T-helper 2 cell (primary cell): ENCODE measurements at places on chromosomes 5 and 9.

GRCh38 chr9:23821375-23822181, 4.5 kb downstream of the ELAVL2 start:
- no peak for DNase-seq

GRCh38 chr5:128407944-128408343, 130.1 kb downstream of the FBN2 start:
- DNase-seq, result no peak

DNA sequence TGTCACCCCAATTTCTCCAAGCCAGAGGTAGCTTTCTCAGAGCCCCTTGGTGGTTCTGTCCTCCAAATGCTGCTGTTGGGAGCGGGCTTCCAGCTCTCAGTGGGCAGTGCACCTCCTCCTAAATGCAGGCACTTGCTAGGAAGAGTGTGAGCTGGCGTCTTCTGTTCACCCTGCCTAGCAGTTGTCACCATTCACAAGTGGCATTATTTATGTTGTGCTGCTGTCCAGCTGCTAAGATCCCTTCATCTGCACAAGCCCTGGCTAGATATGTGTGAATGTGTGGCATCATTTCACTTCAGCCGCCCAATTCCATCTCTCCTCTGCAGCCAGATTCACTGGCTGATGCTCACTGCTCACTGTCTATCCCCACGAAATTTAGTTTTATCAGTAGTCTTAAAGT, 43.7 kb downstream of the SLC36A1 start:
- DNase-seq, result no peak

GRCh38 chr9:129768486-129768885, 15.6 kb upstream of the PTGES start:
- no peak for DNase-seq

GRCh38 chr9:134192951-134193731, 28.8 kb upstream of the RNU6ATAC start:
- no peak for DNase-seq

DNA sequence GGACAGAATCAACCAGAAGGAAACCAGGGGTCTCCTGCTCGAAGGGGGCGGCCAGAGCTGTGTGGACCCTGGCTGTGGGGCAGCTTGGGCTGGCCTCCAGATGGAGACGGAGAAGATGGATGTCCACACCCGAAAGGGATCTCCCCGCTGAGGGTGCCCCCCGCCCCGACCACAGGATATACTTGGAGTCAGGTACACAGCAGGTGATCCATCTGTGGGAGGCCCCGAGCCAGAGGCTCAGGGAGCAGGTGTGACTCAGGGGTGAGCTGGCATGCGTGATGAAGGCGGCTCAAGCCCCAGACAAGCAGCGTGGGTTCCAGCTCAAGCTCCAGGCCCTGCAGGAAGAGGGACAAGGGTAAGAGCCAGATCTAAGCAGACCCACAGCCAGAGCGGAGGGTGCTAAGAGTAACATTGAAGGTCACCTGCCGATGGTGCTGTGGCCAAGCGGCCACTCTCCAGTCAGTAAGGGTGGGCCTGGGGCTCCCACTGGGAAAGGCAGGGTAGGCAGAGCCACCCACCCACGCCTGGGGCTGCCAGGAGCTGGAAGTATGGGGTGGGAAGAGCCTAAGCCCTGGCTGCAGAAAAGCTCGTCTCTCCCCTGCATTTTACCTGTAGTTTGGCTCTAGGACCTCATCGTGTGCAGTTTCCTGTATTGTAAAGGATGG, 30.6 kb upstream of the MVB12B start:
- DNase-seq, result no peak

DNA sequence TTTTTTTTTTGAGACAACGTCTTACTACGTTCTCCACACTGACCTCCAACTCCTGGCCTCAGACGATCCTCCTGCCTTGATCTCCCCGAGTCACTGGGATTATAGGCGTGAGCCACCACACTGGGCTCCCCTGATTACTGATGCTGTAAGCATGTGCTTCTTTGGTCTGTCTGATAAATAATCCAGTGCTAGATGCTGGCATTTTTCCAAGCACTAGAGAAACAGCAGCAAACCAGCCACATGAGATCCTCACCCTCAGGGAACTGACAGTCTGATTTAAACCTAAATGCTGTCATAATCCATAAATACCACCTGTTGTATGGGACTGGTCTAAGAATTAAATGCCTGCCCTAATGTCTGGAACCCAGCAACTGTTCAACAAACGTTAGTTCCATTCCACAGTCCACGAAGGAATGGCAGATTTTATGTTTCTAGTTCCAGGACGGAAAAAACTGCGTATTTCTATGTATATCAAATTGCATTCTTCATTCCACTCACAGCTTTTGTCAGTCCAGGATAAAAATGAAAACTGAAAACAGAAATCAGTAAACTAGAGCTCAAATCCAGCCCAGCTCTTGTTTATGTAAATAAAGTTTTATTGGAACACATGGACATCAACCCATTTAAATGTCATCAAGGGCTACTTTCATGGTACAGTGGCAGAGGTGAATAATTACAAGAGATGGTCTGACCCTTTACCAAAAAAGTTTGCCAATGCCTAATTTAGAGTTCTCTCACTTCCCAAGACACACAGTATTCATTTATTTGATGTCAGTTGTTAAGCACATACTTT, 20.1 kb downstream of the SLC35D2 start:
- DNase-seq, result no peak

DNA sequence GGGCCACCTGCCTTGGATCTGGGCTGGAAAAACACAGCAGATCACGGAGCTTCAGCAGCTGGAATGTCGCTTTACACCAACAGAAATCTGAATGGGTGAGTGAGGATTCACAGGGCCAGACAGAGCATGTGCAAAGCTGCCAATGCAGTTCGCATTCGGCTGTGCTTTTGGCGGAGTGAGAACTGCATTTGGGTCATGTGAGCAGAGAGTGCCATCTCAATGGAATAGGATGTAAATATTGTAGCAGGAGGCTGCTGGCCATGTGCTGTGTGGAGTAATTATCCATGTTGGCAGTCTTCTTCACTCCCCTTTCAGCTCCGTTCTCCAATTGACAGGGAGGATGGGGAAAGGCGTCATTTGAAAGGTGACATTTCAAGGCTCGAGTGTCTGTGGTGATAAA, at the start of gene ANKRD55:
TSS of gene ANKRD55 (minus strand) at position 101 of the 400 bp plus-strand sequence. CDS start 417 bp downstream, outside the sequence.
- no peak for DNase-seq

DNA sequence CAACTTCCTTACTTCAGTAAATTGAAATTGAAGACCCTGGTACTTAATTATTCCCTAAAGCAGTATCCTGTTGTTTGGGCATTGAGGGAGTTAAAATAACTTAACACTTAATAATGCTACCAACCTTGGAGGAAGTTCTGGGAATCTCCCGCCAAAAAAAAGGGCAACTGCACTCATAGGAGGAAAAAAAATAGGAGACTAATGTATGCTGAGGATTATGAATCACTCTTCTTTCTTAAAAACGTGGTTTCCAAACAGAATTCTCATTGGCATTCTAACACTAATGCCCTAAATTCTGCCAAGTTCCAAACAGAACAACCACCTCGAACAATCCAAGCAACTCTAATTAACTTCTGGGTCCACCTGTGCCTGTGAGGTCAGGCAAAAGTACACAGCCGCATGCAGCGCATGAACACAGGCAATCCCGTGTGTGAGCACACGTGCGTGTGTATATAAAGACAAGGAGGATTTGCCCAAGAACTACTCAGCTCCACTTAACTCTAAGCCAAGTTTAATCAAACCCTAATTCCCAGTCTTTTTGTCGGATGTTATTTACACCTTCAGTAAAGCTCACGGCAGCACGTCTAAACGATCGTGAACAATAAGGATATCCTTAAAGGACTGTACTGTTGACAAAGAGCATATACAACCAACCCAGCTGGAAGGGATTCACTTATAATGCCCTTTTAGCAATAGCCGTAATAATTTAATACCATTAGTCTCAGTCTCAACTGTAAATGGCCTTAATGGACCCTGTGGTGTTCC, 78.4 kb downstream of the EBF1 start:
- no peak for DNase-seq

- no peak for DNase-seq
Measured at GRCh38 chr5:89034588-89034987, 151.6 kb upstream of the MEF2C start.

- DNase-seq, result no peak
Measured at GRCh38 chr9:136171009-136171800, 33.7 kb downstream of the LHX3 start.

GRCh38 chr5:14669415-14669814, 4.9 kb downstream of the OTULIN start:
- no peak for DNase-seq

DNA sequence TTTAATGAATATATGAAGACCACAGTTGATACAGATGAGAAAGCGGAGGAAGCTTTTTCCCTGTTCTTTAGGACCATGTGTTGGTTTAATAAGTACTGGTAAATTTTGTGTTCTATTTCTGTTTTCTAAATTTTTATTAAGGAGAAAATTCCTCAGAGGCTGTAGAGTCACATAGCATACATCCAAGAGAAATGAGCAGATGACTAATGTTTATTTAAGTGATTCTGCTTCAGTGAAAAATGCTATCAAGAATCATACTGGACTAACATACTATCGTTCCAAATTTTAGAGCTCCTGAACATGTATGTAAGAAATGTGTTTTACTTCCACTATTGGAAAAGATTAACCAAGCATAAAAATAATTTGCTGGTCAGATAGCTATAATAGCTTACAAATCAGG, 115.0 kb downstream of the KIAA1958 start:
- no peak for DNase-seq

DNA sequence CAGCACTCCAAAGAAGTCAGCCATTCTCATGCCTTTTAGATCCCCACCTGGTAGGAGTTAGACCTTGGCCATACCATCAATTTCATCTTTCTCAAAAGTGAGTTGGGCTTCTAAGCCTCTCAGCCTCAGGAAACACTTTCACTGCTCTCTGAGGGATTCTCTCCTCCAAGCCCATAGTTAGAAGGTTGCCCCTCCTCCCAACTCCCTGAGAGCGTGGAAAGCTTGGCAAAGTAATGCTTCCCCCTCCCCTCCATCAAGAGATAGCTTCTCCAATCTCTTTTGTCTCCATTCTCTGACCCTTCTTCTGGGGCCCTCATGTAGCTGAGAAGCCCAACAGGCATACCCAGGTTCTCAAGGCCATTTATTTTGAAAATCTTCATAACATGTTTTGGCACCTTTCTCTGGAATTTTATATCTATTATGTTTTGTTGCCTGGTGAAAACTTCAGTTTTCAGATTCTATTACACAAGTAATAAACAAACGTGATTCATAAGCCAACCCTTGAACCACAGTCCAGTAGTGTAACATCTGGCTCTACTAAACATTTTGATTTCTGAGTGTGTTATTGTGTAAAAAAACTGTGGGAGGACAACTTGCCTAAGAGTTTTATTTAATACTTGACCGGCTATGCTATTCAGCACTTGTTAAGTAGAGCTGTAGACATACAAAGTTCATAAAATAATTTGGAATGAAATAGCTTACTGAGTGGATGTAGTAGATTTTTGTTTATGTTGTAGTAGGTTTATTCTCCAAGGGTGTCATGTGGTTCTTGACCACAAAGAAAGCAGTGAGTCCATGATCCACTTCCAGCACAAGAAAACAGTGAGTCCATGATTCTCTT, 17.1 kb downstream of the LVRN start:
- no peak for DNase-seq

DNA sequence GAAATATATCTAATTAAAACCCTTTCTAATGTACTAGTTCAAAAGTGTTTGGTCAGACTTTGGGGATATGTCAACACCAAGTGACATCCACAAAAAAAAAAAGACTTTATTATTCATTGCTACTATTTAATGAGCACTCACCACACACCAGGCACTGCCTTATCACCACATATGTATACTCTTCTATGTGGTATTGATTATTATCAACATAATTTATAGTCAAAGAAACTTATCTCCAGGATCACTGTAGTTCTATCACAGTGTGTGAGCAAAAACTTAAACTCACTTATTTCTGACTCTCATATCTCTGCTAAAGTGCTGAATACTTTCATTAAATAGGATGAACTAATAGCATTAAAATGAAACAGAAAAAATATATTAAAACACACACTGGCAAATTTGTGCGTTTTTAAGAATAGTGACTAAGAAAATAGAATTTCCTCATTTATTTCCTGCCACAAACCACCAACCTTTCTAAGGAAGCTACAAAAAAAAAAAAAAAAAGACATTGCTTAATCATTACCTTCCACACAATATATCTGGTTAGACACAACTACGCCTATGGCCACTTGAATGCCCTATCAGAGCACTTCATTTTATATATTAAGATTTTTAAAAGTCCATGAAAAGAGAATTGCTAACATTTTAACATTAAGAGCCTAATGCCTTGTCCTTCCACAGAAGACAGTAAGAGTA, 12.8 kb downstream of the SLCO4C1 start:
- DNase-seq, result no peak

- DNase-seq, result no peak
Measured at GRCh38 chr5:144697847-144698262, 527.2 kb downstream of the KCTD16 start.

DNA sequence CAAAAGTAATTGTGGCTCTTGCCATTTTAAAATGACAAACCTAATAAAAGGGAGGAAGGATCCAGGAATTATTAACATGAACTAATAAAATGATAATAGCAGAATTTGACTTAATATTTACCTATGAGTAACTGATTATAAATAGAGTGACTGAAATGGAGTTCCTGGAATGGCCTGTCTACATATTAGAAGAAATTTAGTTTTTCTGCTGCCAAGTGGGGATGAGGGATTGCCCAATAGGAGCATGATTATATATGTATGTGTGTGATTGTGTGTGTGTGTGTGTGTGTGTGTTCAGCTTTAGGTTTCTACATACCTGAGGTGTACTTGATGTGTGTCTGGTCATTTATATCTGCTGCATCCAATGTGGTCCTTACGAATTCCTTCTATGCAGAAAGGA, 36.6 kb upstream of the ITGA1 start:
- DNase-seq, result no peak

DNA sequence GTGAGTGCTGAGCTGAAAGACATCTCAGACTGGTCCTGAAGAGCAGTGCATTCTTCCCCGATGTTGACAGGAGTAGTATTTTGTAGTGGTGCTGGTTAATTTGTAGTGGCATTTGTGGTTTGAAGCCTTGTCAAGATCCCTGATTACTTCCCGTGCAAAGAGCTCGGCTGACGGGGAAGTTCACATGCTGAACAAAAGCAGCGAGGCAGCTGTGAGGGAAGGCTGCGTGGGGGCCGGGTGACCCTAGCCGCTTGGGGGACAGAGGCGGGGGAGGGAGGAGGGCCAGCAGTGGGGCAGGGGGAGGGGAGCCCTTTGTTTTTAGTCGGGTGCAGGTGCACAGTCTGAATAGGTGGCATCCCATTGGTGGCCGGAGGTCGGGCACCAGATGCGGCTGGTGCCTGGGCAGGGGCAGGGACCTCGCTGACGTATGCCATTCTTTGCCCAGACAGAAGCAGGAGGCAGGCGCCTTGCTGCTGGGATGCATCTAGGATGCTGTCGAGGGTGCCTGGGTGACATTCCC, 64.7 kb downstream of the CRB2 start:
- DNase-seq, result no peak

DNA sequence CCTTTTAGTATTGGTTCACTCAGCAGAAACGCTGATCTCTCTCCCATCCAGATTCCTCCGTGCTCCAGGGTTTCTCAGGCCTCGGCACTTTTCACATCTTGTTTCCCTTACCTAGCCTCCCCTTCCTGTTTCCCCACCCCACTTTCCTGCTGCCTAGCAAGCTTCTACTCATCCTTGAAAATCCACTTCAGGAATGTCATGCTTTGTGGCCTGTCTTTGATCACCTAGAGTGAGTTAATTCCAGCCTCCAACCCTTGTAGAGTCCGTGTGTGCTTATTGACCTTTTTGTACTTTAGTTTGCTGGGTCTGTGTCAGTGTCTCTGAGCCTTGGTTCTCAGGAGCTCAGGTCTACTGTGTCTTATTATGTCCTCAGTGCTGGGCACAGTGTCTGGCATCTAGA, 116.6 kb downstream of the AOPEP start:
- no peak for DNase-seq

- DNase-seq, result no peak
Measured at GRCh38 chr5:113719549-113719948, 206.1 kb downstream of the YTHDC2 start.

GRCh38 chr5:73155271-73156222, 17.4 kb upstream of the TMEM174 start:
- DNase-seq, result no peak
